ENCODE measurements at places on chromosomes 3 and 15. TPM values are rescaled to one million over a fixed set of nuclear protein-coding genes. Genes with fewer than 3 reads are reported as not detected.

The RAB8B gene
- 12.3 TPM for total RNA-seq

The CCR4 gene
- 0.08 TPM for total RNA-seq

The ADAMTS9 gene
- total RNA-seq = 19.9 TPM

The ZNF80 gene
- total RNA-seq = not detected

The RBPMS2 gene
- 255 TPM for total RNA-seq

The KBTBD12 gene
- 29.7 TPM for total RNA-seq

The CFAP20DC gene
- 0.22 TPM for total RNA-seq

The CFAP92 gene
- 0.49 TPM for total RNA-seq

The PODXL2 gene
- 1.4 TPM for total RNA-seq

The ADAMTS7 gene
- 32.1 TPM for total RNA-seq

The WDR72 gene
- total RNA-seq = not detected

The WWTR1 gene
- 42.6 TPM for total RNA-seq

DNA sequence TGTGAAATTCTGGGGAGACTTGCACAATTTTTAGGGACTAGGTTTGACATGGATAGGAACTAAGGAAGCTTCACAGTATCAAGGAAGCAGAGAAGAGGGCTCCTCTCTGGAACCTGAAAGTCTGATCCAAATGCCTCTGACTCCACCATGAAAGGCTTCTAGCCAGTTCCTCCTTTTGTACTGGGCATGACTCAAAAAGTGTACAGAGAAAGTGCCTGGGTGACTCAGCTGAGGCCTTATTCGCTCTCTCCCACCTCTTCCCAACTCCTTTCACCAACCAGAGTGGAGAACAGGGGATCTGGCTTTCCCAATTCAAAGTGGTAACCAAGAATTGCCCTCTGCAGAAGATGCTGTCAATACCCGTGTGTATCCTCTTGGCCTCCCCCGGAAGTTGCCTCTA, 342.9 kb upstream of the PROK2 start:
- no peak for DNase-seq

DNA sequence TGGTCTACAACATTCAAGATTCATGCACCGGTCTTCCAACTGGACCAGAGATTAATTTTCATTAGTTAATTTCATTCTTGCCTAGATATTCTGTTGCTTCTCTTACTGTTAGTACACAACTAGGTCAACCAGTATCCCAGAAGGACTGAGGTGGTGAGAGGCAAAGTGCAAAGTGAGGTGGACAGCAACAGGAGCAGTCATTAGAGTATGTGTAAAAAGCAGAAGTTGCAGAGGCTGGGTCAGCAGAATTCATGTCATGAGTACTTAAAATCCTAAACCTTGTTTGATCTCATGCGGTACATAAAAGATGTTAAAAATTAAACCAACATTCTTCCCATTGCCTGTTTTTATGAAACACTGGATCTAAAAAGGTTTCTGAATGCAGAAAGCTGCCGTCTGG, 46.7 kb downstream of the PARP14 start:
- no peak for DNase-seq

- DNase-seq = no peak
Measured at GRCh38 chr15:51382787-51383186, 41.3 kb downstream of the GLDN start.

- DNase-seq = no peak
Measured at GRCh38 chr15:72970933-72971760, 81.1 kb upstream of the NEO1 start.

DNA sequence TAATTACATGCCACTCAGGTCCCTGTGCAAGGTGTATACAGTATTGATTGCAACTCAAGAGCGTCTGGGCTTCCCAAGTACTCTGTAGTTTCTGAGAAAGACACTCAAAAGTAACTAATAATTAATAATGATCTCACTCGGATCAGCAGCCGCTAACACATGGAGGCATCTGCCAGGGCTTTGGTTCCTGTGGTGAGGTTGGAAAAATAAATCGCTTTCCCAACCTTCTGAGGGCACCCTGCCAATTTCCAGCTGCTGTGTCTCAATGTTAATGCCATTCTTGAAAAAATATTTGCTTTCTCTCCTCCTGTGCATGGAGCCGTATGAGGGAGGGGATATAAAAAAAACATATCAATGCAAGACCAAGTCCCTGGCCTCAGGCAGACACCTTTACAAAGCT, 116.5 kb upstream of the SLC2A2 start:
- DNase-seq = no peak

GRCh38 chr3:27844052-27844675, 122.0 kb upstream of the EOMES start:
- no peak for DNase-seq

- no peak for DNase-seq
Measured at GRCh38 chr3:180466401-180467011, 135.5 kb upstream of the TTC14 start.

GRCh38 chr15:89848970-89849292, 34.3 kb upstream of the ANPEP start:
- no peak for DNase-seq

- peak; percentile 35 for DNase-seq
Measured at GRCh38 chr3:128427175-128427857, 39.4 kb downstream of the DNAJB8 start.

- no peak for DNase-seq
Measured at GRCh38 chr15:51255533-51255932, 82.9 kb downstream of the CYP19A1 start.

DNA sequence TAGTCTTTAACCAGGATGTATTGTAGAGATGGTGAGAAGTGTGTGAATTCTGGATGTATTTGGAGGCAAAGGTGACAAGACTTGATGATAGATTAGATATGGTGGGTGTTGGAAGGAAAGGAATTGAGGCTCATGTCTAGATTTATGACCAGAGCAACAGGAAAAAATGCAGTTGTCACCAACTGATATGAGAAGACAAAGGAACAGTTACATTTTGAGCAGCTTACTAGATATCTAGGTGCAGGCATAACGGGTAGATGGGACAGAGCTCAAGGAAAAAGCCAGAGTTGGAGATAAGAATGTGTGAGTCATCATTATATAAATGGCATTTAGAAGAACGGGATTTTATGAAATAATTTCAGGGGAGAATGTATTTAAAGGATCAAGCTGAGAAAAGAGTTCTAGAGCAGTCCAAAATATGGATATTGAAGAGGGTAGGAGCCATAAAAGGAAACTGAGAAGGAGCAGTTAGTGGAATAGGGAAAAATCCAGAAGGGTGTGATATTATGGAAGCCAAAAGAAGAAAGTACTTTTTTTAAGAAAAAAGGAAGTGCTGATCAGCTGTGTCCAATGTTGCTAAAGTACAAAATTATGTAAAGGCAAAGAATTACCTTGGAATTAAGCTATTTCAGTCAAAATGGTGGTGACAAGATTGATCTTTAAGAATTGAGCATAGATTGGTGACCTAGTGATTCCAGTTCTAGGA, 262.5 kb downstream of the CGGBP1 start:
- no peak for DNase-seq

GRCh38 chr15:89768071-89768500, 8.0 kb upstream of the MESP2 start:
- DNase-seq = peak; percentile 60

GRCh38 chr3:355622-356021, 159.1 kb downstream of the CHL1 start:
- no peak for DNase-seq

DNA sequence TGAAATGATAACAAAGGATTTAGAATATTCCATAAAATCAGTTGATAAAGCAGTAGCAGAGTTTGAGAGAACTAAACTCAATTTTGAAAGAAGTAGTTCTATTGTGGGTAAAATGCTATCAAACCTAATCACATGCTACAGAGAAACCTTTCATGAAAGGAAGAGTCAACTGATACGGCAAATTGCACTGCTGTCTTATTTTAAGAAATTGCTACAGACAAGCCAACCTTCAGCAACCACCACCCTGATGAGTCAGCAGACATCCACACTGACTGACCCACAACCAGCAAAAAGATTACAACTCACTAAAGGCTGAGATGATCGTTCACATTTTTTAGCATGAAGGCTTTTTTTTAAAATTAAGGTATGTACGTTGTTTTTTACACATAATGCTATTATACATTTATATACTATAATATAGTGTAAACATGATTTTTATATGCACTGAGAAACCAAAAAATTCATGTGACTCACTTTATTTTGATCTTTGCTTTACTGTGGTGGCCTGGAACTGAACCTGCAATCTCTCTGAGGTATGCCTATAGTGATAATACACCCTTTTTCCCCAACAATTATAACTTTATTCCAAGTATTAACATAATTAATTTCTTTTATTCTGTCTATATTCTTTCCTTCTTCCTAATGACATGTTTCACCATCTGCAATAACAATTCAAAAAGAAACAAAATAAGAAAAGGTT, 109.9 kb downstream of the TBC1D5 start:
- no peak for DNase-seq

- DNase-seq = no peak
Measured at GRCh38 chr3:42229266-42229941, 36.6 kb downstream of the CCK start.

DNA sequence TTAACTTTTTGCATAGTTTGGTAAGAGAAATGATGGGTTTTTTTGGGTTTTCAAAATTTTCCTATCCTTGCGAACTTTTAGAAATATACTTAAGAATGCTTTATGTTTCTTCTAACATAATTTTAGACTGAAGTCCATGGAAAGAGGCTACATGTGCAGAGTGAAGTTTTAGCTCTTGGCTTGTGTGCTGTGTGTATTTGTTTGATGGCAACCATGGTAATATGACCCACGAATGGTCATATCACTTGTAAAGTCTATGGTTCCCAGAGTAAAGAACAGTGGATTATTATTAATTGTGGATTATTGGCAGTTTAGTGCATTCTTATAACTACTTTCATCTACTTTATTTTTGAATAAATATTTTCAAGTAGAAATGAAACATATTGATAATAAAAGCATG, 124.0 kb upstream of the GOLGA6L4 start:
- no peak for DNase-seq

DNA sequence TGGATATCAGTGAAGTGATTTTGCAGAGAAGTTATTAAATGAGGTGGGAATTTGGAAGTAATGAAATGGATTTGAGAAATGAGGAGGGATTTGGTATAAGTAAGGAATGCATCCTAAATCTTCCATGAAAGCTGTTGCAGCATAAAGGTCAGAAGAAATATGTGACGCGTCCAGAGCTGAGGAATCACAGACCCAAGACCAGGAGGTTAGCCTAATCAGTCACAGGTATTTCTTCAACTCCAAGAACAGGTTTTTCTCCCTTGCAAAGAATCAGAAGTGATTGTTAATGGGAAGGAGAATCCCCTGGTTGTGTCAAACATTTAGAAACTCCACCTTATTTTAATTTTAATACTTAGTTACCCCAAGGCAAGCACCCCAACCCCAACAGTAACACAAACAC, 253.2 kb downstream of the MEX3B start:
- DNase-seq = no peak

DNA sequence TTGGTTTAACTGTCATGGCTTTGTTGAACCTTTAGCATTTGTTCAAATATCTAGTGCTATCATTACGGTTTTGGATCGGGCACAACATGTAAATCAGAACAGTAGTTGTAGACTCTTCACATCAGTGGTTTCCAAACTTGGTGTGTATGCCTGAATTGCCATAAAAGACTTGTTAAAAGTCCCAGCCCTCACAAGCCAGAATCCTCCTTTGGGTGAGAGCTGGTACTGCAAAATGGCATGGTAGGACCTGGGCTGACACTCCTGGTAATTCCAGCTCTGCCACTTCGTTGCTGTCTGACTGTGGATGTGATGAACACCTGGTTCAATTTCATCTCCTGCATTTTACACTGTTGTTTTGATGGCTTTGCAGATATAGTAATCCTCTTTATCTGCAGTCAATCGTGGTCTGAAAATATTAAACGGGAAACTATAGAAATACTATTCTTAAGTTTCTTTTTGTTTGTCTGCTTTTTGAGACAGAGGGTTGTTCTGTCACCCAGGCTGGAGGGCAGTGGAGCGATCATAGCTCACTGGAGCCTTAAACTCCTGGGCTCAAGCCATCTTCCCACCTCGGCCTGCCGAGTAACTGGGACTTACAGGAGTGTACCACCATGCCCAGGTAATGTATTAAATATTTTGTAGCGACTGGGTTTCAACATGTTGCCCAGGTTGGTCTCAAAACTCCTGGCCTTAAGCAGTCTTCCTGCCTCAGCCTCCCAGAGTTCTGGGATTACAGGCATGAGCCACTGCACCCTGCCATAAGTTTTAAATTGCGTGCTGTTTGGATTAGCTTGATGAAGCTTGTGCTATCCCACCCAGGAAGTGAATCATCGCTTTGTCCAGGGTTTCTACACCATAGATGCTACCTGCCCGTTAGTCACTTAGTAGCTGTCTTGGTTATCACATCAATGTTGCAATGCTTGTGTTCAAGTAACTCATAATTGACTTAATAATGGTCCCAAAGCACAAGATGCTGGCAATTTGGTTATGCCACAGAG, 61.6 kb downstream of the RAB7A start:
- no peak for DNase-seq

- no peak for DNase-seq
Measured at GRCh38 chr3:111592936-111593335, 2.2 kb downstream of the ZBED2 start.

Measured in Right ventricle myocardium inferior (tissue), 1 donor.